Memory B cell (primary cell): ENCODE measurements at places on chromosomes 7 and 10.

DNA sequence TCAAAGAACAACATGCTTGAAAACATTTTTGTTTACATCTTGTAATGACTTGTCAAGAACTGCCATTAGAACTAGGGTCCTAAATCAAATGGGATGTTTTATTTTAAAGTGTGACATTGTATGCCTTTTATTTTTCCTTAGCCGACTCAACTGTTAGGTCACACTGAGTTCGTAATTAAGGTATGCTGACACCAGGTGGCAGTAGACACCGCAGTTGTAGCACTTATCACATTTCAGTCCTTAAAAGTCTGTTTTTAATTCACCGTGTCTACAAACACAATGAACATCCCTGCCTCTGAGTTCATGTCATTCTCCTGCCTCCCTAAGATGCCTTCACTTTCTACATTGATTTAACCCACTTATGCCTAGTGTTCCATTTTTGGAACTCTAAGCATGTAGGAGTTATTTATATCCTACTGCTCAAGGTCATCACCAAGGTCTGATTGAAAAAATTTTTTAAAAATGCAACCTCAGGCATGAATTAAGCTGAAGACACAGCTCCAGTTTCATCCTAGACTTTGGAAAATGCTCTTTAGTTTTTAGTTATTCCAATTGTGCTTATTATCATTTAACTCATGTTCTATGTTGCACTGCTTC lies 186.1 kb downstream of the BMPER start:
- H3K4me1 ChIP-seq: no peaks in the 10 kb centered on the region
- H3K27me3 ChIP-seq: no peaks in the 10 kb centered on the region
- no peak overlapping the region for H3K4me3 ChIP-seq
- H3K36me3 ChIP-seq: no peaks in the 10 kb centered on the region
- no peak for DNase-seq
- no peak overlapping the region for H3K27ac ChIP-seq

DNA sequence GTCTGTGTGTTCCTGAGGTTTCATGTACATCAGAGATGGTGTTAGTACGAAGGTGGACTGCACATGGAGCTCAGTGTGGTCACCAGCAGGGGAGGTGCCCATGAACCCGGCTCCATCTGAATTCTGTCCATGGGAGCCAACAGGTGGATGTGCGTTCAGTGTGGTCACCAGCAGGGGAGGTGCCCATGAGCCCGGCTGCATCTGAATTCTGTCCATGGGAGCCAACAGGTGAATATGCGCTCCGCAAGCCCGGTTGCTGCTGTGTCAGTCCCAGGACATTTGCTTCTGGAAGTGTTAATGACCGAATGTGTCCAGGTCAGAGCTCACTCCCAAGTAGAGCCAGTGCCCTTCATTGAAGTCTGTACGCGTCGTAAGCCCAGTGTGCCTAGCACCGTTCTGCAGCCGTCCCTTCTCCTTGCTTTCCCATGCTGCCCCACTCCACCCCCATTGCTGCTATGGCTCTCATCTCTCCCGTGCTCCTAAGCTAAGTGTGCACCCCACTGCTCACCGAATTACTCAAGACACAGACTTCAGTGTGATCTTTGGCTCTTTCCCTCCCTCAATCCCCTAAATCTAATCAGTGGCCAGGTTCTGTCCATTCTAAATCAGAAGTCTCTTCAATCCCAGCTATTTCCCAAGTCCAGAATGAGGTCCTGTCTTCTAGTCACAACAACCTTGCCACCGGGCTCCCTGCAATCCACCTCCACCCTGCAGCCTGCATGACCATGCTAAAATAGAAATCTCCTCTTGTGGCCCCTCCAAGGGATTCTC lies 352.4 kb downstream of the TCERG1L start:
- H3K4me3 ChIP-seq: no peak overlapping the region
- H3K4me1 ChIP-seq: no peaks in the 10 kb centered on the region
- H3K27ac ChIP-seq: no peak overlapping the region
- H3K36me3 ChIP-seq: no peaks in the 10 kb centered on the region

- DNase-seq: no peak
- no peaks in the 10 kb centered on the region for H3K27me3 ChIP-seq
- H3K4me3 ChIP-seq: no peak overlapping the region
- H3K27ac ChIP-seq: no peak overlapping the region
- no peaks in the 10 kb centered on the region for H3K36me3 ChIP-seq
Measured at GRCh38 chr7:8216334-8216690, 45.7 kb downstream of the ICA1 start.

DNA sequence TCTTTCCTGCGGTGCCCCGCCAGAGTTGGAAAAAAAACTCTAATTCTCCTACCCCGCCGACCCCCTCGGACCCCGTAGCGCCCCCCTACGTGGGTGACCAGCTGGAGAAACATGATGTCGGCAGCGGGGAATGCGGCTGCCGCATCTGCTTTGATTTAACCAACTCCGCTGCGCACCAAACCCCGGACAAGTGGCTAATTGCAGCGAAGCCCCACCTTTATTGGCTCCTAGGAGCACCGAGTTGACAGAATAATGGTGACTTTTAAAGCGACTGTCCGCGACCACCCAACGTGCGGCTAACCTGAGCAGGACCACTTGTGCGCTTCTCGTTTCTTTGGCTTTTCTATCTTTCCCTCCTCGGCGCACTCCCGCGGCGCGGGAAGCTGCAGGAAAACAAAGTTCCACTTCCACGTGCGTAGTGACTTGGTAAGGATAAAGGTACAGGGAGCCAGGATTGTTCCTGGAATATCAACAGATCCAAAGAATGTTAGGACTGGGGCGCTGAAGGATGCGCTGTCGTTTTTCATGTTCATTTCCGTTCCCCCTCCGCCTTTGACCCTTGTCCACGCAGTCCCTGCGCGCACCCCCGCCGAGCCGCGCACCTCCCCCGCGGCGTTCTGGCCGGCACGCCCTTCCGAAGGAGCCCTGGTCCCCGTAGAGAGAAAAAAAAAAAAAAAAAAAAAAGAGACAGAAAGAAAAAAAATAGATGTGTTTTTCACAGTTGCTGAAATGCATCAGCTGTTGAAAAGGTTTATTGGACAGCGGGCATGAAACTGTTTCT lies 1.4 kb downstream of the WNT16 start:
- peak overlapping the region; percentile 97 for H3K4me3 ChIP-seq
- H3K4me1 ChIP-seq: peaks cover 31% of the 10 kb centered on the region
- H3K27ac ChIP-seq: peak overlapping the region; percentile 85
- H3K27me3 ChIP-seq: peaks cover 2% of the 10 kb centered on the region

- H3K27ac ChIP-seq: no peak overlapping the region
- no peak for DNase-seq
- no peaks in the 10 kb centered on the region for H3K27me3 ChIP-seq
- no peaks in the 10 kb centered on the region for H3K4me1 ChIP-seq
- H3K4me3 ChIP-seq: no peak overlapping the region
Measured at GRCh38 chr10:23780331-23780730, 341.5 kb downstream of the OTUD1 start.

GRCh38 chr10:11578802-11579255 lies 32.6 kb downstream of the USP6NL start:
- no peak overlapping the region for H3K4me3 ChIP-seq
- peaks cover 6% of the 10 kb centered on the region for H3K36me3 ChIP-seq
- H3K4me1 ChIP-seq: peaks cover 43% of the 10 kb centered on the region
- H3K27me3 ChIP-seq: no peaks in the 10 kb centered on the region

GRCh38 chr10:79923669-79924068 lies 25.2 kb downstream of the SFTPD start:
- no peak overlapping the region for H3K4me3 ChIP-seq
- H3K27ac ChIP-seq: no peak overlapping the region
- no peaks in the 10 kb centered on the region for H3K36me3 ChIP-seq

DNA sequence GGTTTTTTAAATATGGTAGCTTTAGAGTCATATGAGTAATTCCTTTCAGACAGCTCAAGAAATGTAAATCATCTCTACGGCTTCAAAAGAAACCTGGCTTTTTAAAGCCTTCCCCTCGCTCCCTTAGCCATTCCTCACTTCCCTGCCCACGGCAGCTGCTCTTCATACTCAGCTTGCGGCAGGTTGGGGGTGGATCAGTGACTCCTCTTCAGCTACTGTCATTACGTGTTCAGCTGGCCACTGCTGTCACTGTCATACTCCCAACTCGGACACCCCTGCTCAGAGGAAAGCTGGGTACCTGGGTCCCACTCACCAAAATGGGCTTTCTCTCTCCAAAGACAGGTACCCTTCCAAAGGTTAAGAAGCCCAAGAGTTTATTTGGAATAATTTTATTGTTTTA lies 6.6 kb downstream of the YWHAG start:
- H3K4me1 ChIP-seq: peaks cover 34% of the 10 kb centered on the region
- H3K27me3 ChIP-seq: no peaks in the 10 kb centered on the region
- DNase-seq: no peak
- peak overlapping the region; percentile 58 for H3K27ac ChIP-seq
- peaks cover 21% of the 10 kb centered on the region for H3K36me3 ChIP-seq

DNA sequence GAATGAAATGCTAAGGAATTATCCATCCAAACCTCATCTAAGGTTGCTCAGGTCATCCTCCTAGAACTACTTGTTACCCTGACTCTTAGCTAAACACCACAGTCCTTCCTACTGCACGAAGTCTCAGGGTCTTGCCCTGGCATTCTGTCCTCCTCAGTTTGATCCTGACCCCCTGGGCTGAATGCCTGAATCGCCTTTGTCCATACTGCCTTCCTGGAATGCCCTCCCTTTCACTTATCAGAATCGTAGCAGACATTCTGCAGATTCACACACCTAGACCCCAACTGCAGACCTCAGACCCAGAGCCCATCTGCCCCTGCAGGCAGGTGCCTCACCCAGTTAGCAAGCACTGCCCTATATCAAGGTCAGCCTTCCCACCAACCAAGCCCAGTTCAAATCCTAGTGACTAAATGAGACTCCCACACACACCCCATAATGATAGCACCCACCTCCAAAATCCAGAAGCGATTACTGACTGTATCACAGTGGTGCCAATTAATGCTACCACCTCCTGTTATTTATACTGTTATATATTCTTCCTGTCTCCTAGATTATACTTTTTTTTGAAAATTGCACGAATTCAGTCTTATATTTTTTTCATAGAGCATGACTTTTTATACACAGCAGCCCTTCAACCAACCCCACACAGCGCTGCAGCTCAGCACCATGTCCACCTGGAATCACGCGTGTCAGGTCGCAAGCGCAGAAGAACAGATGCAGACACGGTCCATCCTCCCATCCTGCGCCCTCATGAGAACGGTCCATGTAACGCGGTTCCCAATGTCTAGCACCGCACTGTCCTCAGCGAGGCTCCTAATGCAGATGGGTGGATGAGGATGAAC lies 3.7 kb downstream of the PARD3 start:
- no peak for DNase-seq
- H3K4me1 ChIP-seq: peaks cover 6% of the 10 kb centered on the region
- no peak overlapping the region for H3K4me3 ChIP-seq
- no peaks in the 10 kb centered on the region for H3K36me3 ChIP-seq
- peaks cover 15% of the 10 kb centered on the region for H3K27me3 ChIP-seq
